ENCODE measurements at places on chromosomes 2 and 18. TPM values are rescaled to one million over a fixed set of nuclear protein-coding genes. Genes with fewer than 3 reads are reported as not detected.

DNA sequence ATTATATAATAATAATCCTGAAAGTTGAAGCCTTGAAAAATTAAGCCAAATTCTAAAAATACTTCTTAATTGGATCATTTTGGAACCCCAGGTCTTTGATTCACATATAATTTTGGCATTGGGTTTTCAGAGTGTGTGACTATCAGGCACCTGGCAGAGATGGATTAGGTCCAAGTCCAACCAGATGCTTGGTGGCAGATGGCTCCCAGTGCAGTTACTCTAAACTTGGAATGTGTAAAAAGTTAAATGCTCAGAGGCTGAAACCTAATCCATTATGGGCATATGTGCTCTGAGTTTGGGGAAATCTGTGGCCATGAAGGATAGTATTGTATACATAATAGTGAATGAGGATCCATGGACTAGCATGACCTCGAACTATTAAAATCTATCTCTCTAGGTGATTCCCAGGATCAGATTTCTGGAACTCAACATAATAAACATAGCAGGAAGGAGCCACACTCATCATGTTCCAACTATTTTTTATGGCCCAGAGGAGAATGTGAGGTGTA is 333.0 kb downstream of the RPRM start:
- H3K27me3 ChIP-seq: no peaks in the 10 kb centered on the region
- no peak overlapping the region for H3K27ac ChIP-seq
- no peak overlapping the region for H3K4me3 ChIP-seq
- no peaks in the 10 kb centered on the region for H3K36me3 ChIP-seq
- peaks cover 6% of the 10 kb centered on the region for H3K4me1 ChIP-seq

The ACTG2 gene
- 0.19 TPM for total RNA-seq

The LYPD1 gene
- total RNA-seq: 7.1 TPM

The ZSWIM2 gene
- total RNA-seq: not detected

The DCDC2C gene
- total RNA-seq: not detected

DNA sequence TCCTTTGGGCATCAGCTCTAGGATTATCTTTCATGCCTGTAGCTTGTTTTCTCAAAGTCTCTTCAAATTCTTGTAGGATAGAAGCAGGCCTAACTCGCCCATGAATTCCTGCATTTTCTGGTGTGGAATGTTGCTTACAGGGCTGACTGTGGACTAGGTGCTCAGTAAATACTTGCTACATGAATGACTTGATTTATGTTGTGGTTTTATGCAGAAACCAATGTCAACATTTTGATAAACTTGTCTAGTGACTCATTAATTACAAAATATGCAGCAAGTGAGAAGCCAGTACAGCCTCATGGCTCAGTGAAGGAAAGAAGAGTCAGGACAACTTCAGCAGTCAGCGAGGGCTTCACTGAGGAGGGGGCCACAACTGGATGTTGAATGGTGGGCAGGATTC is 110.6 kb upstream of the SIX2 start:
- DNase-seq: no peak
- H3K36me3 ChIP-seq: no peaks in the 10 kb centered on the region
- H3K27me3 ChIP-seq: peaks cover 3% of the 10 kb centered on the region
- no peak overlapping the region for H3K27ac ChIP-seq
- H3K4me3 ChIP-seq: no peak overlapping the region
- peaks cover 6% of the 10 kb centered on the region for H3K4me1 ChIP-seq

- no peak overlapping the region for H3K4me3 ChIP-seq
- peaks cover 6% of the 10 kb centered on the region for H3K4me1 ChIP-seq
- no peaks in the 10 kb centered on the region for H3K27me3 ChIP-seq
- DNase-seq: no peak
Observed at GRCh38 chr2:215454519-215455246, 18.8 kb upstream of the FN1 start.

The KATNAL2 gene
- total RNA-seq: 6.1 TPM

GRCh38 chr2:70716951-70717350 is 51.0 kb downstream of the ADD2 start:
- H3K27ac ChIP-seq: no peak overlapping the region
- H3K27me3 ChIP-seq: peaks cover 37% of the 10 kb centered on the region
- no peaks in the 10 kb centered on the region for H3K36me3 ChIP-seq
- no peak overlapping the region for H3K4me3 ChIP-seq
- peaks cover 2% of the 10 kb centered on the region for H3K4me1 ChIP-seq

DNA sequence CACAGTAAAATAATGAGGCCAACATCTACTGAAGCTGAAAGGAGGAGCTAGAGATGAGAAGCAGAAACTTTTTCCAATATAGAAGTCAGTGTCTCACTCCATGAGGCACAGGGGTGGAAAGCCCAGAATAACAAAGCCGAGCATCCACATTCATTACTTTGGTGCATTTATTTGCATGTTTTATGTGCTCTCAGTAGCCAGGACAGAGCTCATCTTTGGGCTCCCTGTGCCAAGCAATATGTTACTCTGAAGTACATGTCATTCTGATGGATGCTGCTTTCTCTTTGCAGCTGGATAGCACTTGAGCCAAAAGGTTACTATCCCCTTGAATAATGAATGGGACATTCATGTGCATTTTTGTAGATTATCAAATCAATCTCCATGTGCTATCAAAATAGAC is 338.6 kb upstream of the SOX11 start:
- no peaks in the 10 kb centered on the region for H3K4me1 ChIP-seq
- H3K4me3 ChIP-seq: no peak overlapping the region
- no peak for DNase-seq
- no peaks in the 10 kb centered on the region for H3K27me3 ChIP-seq
- H3K27ac ChIP-seq: no peak overlapping the region

- H3K4me3 ChIP-seq: no peak overlapping the region
- no peaks in the 10 kb centered on the region for H3K27me3 ChIP-seq
- no peak for DNase-seq
Observed at GRCh38 chr2:160582490-160583145, 89.0 kb upstream of the RBMS1 start.

- H3K27me3 ChIP-seq: no peaks in the 10 kb centered on the region
- peaks cover 5% of the 10 kb centered on the region for H3K4me1 ChIP-seq
- no peak overlapping the region for H3K4me3 ChIP-seq
- peaks cover 4% of the 10 kb centered on the region for H3K36me3 ChIP-seq
- no peak overlapping the region for H3K27ac ChIP-seq
- no peak for DNase-seq
Observed at GRCh38 chr2:190511104-190511503, 23.4 kb downstream of the NEMP2 start.

DNA sequence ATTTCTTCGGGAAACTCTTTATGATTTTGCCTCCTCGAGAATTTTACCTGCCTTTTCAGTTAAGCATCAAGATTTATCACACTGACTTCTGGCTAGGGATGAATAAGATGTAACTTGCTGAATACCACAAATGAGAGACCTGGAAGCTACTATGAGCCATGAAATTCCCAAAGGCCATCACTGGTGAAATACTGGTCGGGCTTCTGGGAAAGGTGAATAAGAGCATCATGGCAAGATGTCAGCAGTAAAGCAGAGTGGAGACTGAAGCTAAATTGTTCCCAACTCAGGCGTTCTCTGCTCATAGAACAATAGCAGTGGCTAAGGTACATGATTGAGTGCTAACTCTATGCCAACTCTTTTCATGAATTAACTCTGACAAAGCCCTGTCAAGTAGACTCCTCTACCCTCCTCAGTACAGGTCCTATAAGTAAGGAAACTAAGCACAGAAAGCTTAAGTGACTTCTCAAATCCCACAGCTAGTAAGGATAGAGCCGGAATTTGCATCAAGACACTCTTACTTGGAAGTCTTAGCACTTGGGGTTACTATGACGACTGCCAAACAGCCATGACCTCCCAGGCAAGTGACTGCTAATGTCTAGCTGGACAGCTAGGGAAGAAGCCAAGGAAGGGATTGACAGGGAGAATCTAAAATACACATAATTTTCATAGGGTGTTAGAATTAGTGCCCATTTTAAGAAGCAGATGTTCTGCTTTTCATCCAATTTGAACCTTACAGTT is 22.7 kb upstream of the DSC3 start:
- no peak overlapping the region for H3K4me3 ChIP-seq
- peaks cover 2% of the 10 kb centered on the region for H3K4me1 ChIP-seq
- H3K27ac ChIP-seq: no peak overlapping the region
- DNase-seq: no peak

DNA sequence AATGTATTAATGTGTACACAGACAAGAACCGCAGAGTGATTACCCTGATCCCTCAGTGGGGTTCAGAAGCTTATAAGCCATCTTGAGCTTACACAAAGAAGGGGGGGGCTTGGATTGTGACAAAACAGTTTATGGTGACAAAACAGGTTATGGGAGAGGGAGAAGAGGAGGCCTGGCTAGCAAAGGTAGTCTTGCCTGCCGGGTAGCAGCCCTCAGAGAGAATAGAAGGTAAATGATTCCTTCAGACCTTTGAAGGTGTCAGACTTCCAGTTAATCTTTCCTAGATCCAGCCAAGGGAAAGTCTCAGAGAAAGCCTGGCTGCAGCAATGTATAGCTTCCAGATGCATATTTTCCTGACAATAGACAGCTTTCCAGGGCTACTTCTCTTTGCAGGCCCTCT is 44.6 kb upstream of the RAPH1 start:
- H3K36me3 ChIP-seq: no peaks in the 10 kb centered on the region
- no peak for DNase-seq
- no peak overlapping the region for H3K4me3 ChIP-seq
- H3K27me3 ChIP-seq: peaks cover 6% of the 10 kb centered on the region
- peaks cover 15% of the 10 kb centered on the region for H3K4me1 ChIP-seq

The RAD51AP2 gene
- total RNA-seq: 0.07 TPM

The TMEM37 gene
- total RNA-seq: 17.4 TPM

GRCh38 chr2:174263997-174264396 is 15.7 kb upstream of the OLA1 start:
- H3K4me3 ChIP-seq: no peak overlapping the region
- H3K27me3 ChIP-seq: peaks cover 16% of the 10 kb centered on the region
- no peaks in the 10 kb centered on the region for H3K36me3 ChIP-seq
- no peak overlapping the region for H3K27ac ChIP-seq
- H3K4me1 ChIP-seq: no peaks in the 10 kb centered on the region
- DNase-seq: no peak

The RTP5 gene
- not detected for total RNA-seq

GRCh38 chr2:94986392-94986963 is 39.0 kb upstream of the MAL start:
- H3K36me3 ChIP-seq: no peaks in the 10 kb centered on the region
- H3K27ac ChIP-seq: no peak overlapping the region
- H3K4me3 ChIP-seq: no peak overlapping the region
- no peaks in the 10 kb centered on the region for H3K4me1 ChIP-seq
- peak; percentile 47 for DNase-seq
- H3K27me3 ChIP-seq: peaks cover 34% of the 10 kb centered on the region

- no peak for DNase-seq
- peaks cover 2% of the 10 kb centered on the region for H3K4me1 ChIP-seq
- no peak overlapping the region for H3K4me3 ChIP-seq
Observed at GRCh38 chr2:237642038-237642734, 14.8 kb downstream of the LRRFIP1 start.

The CYP26B1 gene
- 31.5 TPM for total RNA-seq

- H3K27ac ChIP-seq: no peak overlapping the region
- H3K27me3 ChIP-seq: no peaks in the 10 kb centered on the region
- no peaks in the 10 kb centered on the region for H3K4me1 ChIP-seq
- no peak for DNase-seq
Observed at GRCh38 chr2:7736646-7737305, 819.6 kb downstream of the RNF144A start.

- H3K27ac ChIP-seq: no peak overlapping the region
- H3K4me3 ChIP-seq: no peak overlapping the region
- no peak for DNase-seq
- H3K27me3 ChIP-seq: no peaks in the 10 kb centered on the region
Observed at GRCh38 chr2:169225906-169226305, 136.4 kb downstream of the LRP2 start.

The CMPK2 gene
- total RNA-seq: 3.4 TPM

The MTLN gene
- total RNA-seq: 6.2 TPM

DNA sequence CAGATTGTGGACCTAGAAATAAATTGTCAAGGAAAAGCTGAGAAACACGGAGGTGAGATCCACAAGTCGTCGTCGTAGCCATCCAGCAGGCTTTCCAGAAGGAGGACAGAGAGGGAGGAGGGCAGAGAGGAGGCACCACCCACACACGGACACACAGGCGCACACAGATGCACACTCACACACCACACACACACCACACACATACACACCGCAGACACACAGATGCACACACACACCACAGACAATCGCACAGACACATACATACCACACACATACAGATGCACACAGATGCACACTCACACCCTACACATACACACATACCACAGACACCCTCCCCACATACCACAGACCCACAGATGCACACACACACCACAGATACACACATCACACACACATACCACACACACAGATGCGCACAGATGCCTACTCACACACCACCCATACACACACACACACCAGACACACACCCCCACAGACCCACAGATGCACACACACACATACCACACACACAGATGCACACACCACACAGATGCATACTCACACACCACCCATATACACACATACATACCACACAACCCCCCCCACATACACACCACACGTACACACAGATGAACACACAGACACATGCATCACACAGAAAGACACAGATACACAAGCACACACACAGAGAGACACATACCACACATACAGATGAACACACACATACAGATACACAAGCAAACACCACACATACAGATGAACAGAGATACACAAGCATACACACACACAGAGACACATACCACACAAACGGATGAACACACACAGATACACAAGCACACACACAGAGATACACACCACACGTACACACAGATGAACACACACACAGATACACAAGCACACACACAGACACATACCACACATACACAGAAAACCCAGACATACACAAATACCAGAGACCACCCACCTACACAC is 12.7 kb upstream of the BOK start:
- H3K4me1 ChIP-seq: peaks cover 3% of the 10 kb centered on the region
- no peak overlapping the region for H3K4me3 ChIP-seq
- no peaks in the 10 kb centered on the region for H3K36me3 ChIP-seq
- DNase-seq: no peak
- H3K27ac ChIP-seq: no peak overlapping the region
- peaks cover 28% of the 10 kb centered on the region for H3K27me3 ChIP-seq

DNA sequence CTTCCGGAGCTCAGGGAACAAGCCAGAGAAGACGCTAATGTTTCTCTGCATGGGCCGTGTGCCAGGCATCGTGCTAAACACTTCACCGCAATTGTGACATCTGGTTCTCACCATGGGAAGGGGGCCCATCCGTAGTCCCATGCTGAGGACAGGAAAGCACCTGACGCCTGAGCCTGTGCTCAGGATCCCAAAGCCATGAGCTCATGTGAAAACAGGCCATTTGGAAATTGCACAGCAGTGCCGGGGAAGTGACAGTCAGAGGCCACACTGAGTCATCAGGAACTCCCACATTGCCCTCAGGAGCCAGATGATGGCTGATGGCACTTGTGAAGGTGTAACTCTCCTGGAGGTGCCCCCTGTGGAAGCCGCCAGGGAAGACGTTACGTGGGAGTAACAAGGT is 141.0 kb downstream of the INHBB start:
- H3K4me1 ChIP-seq: no peaks in the 10 kb centered on the region
- no peak for DNase-seq
- H3K4me3 ChIP-seq: no peak overlapping the region
- peaks cover 54% of the 10 kb centered on the region for H3K27me3 ChIP-seq

DNA sequence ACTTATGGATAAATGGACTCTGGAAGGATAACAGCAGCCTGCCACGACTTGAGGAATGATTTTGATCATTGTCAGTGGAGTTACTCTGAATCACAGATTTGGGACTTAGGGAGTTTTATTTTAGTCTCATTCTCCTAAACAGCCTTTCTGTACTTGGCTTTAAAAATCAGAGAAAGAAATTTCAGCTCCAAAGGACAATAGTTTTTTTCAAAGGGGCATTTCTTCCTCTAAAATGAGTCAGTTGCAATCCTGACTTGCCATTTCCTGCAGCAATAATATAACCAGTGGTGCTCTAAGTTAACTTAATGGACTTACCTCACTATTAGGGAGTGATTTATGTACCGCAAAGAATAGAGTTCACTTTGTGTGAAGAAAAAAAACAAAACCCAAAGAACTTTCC is 35.1 kb upstream of the MTX2 start:
- no peak overlapping the region for H3K4me3 ChIP-seq
- H3K36me3 ChIP-seq: no peaks in the 10 kb centered on the region
- H3K27ac ChIP-seq: no peak overlapping the region
- peaks cover 18% of the 10 kb centered on the region for H3K27me3 ChIP-seq
